Activated gamma-delta T cell treated with Interleukin-2 at 50 U/mL for 16 hours (primary cell): ENCODE measurements at places on chromosomes 7 and 10.

DNA sequence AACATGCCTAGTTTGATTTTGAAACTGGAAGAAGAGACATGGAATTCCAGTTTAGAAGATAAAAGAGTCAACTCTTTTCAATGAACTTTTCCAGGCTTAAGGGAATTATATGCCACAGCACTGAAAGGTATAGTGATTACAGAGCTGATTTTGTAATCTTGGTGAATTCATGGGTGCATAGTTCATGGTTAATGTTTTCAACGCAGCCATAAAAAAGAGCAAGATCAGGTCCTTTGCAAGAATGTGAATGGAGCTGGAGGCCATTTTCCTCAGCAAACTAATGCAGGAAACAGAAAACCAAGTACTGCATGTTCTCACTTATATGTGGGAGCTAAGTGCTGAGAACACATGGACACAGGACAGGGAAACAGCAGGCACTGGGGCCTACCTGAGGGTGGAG, 94.2 kb downstream of the CUBN start:
- DNase-seq, result no peak

DNA sequence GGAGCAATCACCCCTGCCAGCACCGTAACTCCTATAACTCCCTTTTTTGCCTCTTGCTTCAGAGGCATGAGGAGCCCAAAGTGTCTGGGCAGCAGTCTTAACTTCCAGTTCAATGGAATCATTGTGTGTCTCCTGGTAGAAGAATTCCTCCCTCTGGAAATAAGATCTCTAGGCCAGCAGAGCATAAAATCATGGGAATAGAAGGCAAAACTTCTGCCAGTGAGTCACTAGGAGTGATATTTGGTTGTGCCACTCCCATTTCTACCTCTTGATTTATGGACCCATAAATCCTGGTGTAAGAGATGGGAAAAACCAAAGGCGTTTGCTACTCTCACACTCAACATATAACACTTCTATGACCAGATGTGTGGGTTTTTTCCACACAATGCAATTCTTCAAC, 104.9 kb upstream of the FAM180A start:
- no peak for DNase-seq

- DNase-seq, result no peak
These were observed 291.2 kb downstream of the AUTS2 start for GRCh38 chr7:69889338-69889975.

GRCh38 chr10:100469756-100470155, 6.9 kb downstream of the WNT8B start:
- DNase-seq, result no peak

DNA sequence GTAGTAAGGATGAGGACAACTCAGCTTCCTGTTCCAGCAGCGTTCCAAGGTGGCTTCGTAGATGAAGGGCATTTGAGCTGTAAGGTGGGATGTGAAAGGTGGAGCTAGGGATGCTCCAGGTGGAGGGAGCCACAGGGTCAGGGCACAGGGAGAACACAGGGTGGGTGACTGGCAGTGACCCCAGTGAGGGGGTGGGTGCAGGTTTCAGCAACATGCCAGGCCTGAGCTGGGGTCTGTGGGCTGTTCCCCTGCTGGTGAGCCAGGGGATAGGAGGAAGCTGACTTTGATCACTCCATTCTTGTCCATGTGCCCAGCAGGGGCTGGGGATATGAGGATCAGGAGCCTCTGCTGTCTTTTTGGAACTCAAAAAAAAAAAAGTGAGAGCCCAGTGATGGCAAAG, 33.2 kb downstream of the CDH23 start:
- DNase-seq, result no peak

DNA sequence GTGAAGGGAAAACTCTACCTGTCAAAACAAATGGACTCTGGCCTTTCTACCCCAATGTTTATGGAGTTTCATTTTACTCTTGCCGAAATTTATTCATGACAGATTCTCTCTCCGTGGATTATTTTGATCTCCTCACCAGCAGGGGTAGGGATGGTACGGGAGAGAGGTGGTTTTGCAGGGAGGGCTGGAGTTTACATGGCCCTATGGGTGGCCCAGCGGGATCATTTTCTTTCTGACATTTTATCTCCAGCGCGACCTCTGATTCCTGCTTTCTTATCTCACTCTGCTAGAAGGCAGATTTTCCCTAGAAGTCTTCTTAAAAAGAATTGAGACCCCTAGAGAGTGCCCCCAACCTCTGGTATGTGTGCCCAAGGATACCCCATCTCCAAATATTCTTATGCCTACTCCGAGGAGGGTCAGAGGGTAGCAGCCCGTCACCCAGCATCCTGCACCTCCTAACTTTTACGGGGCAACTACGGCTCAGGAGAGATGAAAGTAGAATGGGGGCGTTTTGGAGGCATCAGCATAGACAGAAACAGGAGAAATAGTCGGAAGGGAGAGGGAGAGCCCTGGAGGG, 10.1 kb upstream of the GATA3 start:
- no peak for DNase-seq

- no peak for DNase-seq
These were observed 273.1 kb downstream of the SEMA3D start for GRCh38 chr7:84913731-84914130.

DNA sequence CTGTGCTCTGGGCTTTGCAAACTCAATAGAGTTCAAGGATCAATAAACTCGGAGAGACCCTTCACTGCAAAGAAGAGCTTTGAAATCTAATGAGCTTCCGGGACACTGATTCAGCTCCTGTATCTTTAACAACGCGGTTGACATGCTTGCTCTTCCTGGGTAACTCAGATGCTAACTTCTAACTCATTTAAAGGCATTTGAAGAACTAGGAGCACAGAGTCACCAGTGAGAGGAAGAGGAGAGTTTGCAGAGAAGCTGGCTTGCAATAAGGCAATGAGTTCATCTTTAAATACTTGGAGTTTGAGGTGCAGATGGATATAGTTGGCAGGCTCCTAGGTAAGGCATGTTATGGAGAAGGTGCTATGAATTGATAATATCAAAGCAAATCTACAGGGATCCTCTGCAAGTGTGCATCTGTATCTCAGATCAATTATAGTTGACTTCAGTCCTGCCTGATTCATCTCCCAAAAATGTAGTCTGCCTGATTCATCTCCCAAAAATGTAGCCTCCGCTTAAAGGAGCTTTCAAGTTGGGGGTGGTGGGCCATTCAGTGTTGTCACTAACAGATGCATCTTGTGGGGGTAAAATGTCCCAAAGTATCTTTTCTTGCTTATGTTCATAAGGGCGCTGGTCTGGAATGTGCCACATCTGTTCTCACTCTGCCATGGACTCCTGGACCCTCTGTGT, 182.5 kb upstream of the PRSS58 start:
- DNase-seq, result no peak
